Esophagus squamous epithelium (tissue), 5 donors: ENCODE measurements at places on chromosomes 11 and 22.

GRCh38 chr22:22880645-22881044 is 7.0 kb upstream of the IGLL5 start:
- no peak for DNase-seq

DNA sequence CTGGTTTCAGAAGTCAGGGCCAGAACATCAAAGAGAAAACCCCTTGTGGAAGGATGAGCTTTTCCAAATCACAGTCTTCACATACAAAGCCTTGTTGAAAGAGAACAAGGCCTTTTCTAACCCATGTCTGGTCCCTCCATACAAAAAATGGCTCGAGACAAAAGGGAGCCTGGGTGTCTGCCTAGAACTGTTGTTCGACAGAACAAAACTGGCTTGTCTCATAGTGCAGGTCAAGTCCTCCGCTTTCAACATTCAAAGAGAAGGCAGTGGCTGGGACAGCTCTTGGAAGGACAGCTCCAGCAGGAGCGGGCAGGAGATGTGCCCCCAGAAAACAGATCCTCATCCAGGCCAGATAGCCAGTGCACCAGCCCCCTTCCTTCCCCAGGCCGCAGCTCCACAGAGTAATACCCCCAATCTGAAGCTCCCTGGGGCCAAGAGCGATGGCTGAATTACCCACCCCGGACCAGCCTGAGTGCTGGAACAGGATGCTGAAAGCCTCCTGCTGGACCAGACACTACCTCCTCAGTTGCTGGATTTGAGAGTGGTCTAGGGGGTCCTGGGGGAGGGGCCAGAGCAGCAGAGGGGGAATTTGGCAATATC is 27.6 kb downstream of the USH1C start:
- no peak for DNase-seq

DNA sequence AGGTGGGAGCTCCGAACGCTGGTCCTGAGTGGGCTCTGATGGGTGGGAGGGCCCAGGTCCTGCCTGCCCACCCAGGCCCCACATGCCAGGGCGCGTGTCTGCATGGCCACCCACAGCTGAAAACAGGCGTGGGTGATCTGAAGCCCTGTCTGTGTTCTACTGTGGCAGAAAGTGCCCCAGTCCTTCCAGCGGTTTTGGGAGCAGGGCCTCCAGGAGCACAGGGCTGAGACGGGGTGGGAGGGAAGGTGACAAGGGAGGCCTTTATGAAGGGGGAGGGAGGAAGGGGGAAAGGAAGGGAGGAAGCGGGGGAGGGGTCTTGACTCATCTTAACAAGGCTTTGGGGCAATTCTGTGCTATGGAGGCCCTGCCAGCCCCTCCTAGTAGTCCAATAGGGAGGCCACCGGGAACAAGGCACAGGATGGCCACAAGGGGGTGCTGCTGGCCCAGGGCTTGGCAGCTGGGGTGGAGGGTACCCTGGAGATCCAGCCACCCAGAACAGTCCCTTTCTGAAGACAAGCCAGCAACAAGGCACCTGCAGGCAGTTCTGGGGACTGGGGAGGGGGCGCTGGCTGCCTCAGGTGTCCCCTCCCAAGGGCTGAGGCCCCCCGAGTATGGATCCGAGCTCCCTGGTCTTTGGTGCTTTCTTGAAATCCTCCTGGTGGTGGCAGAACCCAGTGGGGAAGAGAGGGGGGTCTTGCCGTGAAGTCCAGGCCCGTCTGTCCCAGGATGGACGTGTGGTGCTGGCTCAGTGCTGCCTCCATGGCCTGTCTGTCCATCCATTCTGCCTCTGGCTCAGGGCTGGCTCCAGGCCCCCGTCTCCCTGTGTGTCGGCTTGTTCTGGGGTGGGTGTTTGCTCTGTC is 6.3 kb upstream of the FADS3 start:
- DNase-seq: no peak

GRCh38 chr11:8090756-8091155 is 9.7 kb downstream of the TUB start:
- DNase-seq: no peak

DNA sequence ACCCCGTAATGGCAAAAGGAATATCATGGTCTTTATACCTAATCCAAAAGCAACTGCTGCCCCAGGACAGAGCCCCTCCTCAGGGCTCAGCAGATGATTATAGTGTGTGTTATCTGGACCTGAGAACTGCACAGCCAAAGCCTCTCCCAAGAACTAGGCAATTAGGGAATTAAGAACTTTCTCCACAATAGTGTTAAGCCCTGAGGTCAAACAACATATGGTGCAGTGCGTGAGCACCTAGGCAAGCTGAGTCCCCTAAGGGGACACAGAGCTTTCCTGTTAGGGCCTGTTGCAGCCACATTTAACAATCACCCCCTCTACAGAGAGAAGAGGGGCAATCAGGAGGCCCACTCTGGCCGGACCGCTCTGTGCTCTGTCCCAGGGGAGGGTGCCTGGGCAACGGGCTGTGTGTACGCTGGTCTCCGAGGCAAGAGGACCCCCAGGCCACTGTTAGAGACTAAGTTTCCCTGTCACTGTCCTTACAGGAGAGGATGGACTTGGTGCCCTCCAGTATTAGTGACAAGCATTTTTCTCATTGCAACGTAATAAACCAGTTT is 1.4 kb upstream of the KCNJ5 start:
- no peak for DNase-seq

DNA sequence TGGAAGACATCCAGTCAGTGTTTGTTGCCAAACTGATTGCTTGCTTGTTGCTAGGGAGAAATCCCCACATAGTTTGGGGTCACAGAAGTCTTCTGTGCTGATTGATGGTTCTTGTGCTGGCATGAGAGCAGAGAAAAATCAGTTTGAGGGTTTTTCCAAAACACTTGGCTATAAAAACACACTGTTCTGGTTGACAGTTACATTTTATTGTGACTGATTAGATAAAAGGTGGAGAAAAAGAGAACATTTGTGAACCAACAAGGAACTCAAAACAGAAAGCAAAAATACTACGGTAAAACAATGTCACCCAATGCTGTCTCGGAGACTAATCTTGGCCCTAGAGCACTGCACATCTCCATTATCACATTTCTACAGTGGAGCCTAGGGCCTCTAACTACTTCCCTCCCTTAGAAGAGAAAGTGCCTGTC is 14.4 kb upstream of the EIF4G2 start:
- no peak for DNase-seq

DNA sequence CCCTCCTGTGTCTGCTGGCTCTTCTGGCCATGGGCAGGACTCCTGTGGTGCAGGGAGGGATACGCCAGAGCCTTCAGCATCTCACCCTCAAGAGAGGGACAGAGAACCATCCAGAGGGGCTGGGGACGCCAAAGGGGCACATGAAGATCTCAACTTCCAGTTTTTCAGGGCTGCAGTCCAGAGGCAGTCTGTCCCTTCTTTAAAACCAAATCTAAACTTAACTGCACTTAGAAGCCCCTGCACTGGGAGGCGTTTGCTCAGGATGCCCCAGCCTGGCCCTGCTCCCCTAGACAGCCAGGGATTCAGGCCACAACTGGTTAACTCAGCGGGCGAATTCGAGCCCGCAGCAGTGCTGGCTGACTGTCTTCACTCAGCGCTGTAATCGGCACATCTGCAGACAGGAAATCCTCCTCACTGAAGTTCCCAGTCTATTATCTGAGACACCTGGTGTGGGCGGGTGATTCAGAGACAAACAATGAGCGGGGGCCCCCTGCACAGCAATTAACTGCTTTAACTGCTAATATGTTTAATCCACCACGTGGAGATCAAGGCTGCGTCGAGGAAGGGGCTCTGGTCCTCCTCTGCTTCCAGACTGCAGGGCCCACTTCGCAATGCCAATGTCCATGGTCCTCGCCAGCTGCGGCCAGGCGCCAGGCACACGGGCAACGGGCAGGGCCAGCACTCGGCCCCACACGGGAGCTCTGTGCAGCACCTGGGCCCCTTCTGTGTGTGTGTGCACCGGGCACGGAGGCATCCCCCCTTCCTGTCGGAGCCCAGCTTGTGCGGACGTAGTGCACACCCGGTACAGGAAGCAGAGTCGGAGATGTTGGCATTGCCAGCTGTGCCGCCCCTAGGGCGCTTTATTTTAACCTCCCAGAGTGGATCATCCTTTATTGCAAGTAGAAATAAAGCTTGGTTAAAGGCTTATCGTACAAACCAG is 36.9 kb upstream of the GNB1L start:
- no peak for DNase-seq

GRCh38 chr22:44352378-44353035 is 39.8 kb upstream of the SHISAL1 start:
- no peak for DNase-seq

DNA sequence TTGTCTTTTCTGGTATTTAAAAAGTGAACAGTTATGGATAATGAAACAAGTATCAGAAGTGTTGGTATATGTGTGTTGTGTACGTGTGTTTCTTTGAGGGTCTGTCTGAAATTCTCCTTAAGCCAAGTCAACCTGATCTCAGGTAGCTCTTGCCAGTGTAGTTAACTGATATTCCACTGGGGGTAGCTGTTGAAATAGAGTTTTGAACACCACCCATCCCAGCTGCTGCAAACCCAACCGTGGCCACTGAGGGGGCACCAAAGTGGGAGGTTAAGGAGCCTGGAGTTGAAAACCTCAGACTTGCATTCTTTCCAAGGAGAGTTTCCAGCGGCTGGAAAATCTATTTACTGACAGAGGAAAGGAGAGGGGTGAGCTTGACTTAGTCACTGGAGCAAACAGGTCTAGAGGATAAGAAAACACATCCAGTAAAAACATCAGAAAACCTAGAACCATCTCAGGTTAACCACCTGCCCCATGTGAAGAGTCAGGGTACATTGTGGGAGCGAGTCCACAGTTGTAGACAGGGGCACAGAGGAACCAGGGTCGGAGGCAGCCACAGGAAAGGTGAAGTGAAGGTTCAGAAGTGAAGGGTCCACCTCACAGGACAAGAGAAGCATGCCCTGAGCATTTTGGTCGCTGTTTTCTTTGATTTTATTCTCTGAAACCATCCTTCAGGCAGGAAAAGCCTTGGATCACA is 8.8 kb upstream of the CUL5 start:
- DNase-seq: no peak

DNA sequence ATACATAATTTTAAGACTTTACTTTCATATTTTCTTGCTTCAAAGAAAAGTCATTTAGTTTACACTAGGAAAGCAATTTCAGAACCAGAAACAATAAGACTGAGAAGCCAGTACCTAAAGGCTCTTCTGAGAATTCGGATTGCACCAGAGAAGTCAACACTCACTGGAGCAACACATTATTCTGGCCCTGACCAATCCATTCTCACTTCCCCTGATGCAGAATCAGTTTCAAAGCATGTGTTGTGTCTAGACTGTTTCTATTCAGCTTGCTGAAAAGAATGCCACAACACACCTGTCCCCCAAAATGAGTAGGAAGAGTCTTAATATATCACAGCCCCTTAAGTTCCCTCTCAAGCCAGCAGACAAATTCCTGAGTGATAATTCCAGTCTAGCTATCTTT is 1074.3 kb upstream of the TENM4 start:
- DNase-seq: no peak

DNA sequence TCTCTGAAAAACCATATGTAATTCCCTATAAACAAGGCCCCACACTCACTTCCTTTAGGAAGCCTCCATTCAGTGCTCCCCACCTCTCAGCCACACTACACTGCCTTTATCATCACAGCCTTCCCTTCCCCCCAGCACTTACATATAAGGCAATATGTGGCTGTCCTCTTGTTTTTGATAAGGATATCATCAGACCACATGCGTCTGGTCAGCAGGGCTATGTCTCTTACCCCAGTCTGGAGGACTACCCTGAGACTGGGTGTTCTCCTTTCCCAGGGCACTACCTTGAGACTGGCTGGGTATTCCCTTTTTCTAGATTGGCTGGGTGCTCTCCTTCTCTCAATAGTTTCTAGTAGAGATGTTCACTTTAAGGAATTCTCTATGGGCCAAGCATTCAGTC is 7.8 kb downstream of the KCNE3 start:
- DNase-seq: no peak

DNA sequence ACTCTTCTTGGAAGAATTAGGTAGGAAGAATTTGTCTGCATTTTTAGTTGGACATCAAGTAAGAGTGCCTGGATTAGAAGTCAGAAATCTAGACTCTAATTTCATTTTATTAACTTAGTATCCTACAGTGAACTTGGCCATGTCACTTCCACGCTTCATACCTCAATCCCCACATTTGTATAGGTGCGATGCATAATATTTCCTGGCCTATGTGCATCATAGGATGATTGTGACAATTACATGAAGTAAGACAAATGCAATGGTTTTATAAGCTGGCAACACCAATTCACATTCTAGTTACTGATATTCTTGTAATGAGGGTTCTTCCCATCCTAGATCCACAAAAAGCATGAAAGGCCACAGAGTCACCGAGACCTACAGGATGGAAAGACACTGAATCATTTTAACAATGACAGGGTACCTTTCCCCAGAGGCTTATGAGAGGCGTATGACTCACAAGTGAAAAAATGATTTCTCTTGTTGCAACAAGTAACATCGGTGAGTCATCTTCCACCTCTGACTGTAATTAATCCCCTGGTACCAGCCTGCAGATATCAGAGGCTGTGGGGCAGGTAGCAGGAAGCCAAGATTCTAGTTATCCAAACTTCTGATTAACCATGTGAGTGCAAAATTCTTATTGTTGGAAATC is 56.0 kb upstream of the OR5AK2 start:
- DNase-seq: no peak

DNA sequence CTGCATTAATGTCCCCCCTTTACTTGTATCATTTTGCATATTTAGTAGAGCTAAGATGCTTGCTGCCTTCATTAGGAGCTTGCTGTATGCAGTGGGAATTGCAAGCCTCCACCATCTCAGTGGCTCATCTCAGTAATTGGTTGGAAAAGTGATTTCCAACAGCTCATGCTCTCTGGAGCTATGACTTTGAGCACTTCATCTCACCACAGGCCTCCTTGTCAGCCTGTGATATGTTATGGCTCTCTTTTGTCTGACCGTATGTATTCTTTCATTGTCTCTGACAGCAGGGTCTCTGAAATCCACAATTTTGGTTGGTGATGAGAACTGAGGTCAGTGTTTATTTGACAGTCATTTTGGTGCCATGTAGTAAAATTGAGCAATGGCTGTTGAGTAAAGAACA is 345.1 kb downstream of the FAT3 start:
- no peak for DNase-seq

- DNase-seq: no peak
These were observed 25.7 kb downstream of the GLB1L2 start for GRCh38 chr11:134357545-134357839.

GRCh38 chr11:92811341-92811740 is 158.1 kb upstream of the MTNR1B start:
- no peak for DNase-seq

DNA sequence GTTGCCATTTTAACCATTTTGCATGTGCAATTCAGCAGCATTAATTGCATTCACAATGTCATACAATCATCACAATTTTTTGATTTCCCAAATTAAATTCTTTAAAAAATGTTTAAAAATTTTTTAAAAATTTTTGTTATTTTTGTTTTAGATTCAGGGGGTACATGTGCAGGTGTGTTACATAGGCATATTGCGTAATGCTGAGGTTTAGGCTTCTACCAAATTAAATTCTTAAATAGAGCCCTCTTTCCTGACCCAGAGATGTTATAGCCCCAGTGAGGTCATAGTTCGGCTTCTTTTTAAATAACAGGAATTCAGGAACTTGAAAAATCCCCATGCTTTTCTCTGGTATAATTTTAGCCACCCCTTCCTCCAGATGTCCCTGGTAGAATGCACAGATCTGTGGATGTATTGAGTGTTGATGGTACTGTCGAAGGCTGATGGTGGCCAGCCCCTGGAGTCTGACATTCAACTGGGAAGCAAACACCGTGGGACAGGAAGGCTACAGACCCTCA is 11.3 kb upstream of the AMPD3 start:
- DNase-seq: no peak

GRCh38 chr11:125535585-125535984 is 33.7 kb upstream of the EI24 start:
- no peak for DNase-seq

- no peak for DNase-seq
These were observed 3.4 kb upstream of the MCAM start for GRCh38 chr11:119320240-119320775.
